ENCODE measurements at places on chromosomes 12 and 14.

GRCh38 chr14:96949594-96949993, 152.4 kb downstream of the VRK1 start:
- DNase-seq, result no peak

DNA sequence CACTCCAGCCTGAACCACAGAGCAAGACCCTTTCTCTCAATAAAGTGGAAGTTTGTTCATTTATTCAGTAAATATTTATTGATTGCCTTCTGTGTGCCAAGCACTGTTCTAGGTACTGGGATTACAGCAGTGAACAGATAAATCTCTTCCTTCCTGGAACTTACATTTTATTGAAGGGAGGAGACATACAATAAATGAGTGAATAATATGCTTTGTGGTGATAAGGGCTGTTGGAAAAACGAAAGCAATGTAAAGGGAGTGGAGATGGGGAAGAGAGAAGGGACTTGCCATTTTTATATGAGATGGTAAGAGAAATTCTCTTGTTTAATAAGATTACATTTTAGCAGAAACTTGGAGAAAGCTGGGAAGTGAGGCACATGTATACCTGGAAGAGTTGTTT, 1.6 kb downstream of the GSKIP start:
- DNase-seq, result no peak

- no peak for DNase-seq
Measured at GRCh38 chr12:39620659-39621658, 1.4 kb upstream of the ABCD2 start.

DNA sequence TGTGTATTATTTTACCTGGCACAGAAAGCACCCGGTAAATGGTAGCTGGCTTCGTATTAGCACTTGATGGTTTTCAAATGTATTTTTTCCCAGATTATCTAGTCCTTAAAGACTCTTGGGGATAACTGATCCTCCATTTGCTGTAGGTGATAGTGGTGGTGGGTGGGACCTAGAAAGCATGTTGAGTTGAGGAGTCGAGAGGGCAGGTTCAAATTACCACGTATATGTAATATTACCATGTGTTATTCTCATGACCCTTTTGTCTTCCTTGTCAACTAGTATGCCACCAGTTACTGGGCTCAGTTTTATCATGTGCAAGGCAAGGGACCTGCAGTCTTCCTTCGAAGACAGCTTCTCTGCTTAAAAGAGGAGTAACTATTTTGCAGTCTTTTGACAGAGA, 1.8 kb downstream of the GLRX5 start:
- no peak for DNase-seq

DNA sequence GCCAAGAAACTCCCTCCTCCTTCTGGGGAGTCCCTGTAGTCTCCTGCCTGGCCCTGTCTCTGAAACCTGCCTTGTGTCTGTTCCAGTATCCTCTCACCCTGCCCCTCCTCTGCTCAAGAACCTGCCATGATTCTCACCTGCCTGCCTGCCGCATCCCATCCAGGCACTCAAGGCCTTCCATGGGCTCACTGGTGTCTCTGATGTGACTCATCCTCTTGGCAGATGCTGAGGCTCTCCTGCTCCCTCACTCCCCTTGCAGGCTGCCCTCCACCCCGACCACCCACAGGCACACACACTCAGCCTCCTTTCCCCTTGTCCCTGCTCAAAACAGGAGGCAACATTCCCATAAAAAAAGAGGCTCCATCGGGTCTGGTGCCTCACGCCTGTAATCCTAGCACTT, 5.8 kb upstream of the BEGAIN start:
- DNase-seq, result no peak

DNA sequence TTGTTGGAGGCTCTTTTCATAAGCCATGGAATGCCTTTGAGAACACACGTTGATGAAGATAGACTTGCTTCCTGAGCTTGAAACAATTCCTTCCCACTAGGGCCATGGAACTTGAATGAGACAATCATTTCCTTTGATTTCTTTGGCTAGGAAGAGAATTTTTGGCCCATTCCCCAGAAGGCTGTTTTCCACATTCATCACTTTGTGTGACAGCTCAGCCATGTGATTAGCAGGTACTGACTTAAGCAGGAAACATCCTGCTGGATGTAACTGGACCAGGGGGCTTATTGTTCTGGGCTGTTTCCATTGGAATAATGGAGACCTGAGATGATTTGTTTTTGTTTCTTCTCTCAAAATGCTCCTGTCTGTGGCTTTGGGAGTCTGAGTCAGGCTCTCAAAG, 469.8 kb upstream of the SEL1L start:
- DNase-seq, result no peak

- no peak for DNase-seq
Measured at GRCh38 chr14:64801800-64802199, 77.9 kb downstream of the SPTB start.

GRCh38 chr14:32251530-32251929, 48.5 kb upstream of the RNU6-8 start:
- DNase-seq, result no peak

- no peak for DNase-seq
Measured at GRCh38 chr12:121800694-121801594, 2.9 kb upstream of the SETD1B start.

- DNase-seq, result no peak
Measured at GRCh38 chr12:19484738-19485137, 45.4 kb downstream of the AEBP2 start.

GRCh38 chr12:32455607-32456071, 56.3 kb downstream of the FGD4 start:
- no peak for DNase-seq

DNA sequence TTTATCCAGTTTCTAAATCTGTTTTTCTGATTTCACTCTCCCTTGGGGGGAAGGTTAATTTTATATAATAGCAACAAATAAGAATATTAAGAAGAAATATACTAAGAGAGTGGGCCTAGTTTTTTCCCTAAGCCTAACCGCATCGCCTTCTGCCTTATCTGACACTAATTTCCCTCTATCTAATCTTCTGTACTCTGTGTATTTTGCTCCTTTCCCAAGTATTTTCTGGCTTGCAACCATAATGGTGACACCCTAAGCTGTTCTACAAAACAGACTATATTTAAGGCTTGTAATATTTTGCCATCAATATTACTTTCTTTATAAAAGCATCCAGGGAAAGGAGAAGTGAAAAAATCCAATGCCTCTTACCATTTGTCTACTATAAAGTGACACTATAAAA, 1168.8 kb downstream of the GALC start:
- DNase-seq, result no peak

DNA sequence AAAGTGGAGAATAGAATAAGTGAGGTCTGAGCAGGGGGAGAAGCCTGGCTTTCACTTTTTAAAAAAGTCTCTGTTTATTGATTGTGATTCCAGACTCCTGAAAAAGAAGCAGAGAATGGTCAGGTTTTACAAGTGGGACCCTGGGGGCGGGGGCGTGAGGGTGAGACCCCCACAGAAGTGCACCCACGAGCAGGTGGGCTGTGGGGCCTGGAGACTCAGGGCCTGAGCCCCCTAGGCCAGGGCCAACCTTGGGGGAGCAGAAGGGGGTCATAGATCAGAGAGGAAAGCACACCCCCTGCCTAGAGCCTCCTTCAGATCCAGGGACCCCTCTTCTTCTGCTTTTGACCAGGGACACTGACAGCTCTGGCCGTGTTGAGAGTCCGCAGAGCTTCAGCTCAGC, 180.3 kb downstream of the ADGRD1 start:
- no peak for DNase-seq

GRCh38 chr14:83425138-83425537, 1891.5 kb upstream of the SEL1L start:
- DNase-seq, result no peak

- no peak for DNase-seq
Measured at GRCh38 chr12:50621399-50622300, 116.9 kb downstream of the DIP2B start.

DNA sequence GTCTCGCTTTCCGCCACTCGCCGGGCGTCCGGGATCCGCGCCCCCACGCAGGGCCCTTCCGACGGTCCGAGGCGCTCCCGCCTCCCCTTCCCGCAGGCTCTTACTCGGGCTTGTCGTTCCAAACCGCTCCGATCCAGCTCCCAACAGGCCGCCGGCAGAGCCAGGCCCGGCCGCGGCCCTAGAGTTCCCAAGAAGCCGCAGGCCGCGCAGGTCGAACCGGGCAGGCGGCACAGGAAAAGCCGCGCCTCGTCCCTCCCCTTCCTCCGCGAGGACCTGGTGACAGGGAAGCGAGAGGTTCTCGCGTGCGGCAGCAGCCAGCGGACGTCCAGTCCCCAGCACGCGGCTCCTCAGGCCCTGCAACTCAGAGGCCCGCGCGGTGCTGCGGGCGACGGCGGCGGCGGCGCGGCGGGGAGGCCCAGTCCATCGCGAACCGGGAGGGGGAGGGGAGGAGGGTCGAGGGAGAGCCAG, 272 bp downstream of the HECTD1 start:
- no peak for DNase-seq

DNA sequence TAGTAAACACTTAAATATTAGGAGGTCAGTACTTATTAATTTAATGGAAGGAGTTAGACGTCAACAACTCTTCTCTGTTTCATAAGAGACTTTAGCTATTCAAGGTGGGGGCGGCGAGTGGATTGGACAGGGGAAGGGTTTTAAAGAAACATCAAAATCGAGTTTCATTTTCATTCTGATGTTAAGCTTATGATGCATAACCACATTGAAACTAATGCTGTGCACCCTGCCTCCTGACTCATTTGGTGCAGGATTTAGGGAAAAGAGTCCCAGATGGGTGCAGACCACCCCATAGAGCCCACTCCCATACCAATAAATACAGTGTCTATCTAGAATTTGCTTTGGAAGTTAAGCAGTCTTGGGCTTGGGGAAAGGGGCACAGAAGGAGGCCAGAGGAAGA, 7.4 kb downstream of the ZBTB39 start:
- DNase-seq, result no peak

DNA sequence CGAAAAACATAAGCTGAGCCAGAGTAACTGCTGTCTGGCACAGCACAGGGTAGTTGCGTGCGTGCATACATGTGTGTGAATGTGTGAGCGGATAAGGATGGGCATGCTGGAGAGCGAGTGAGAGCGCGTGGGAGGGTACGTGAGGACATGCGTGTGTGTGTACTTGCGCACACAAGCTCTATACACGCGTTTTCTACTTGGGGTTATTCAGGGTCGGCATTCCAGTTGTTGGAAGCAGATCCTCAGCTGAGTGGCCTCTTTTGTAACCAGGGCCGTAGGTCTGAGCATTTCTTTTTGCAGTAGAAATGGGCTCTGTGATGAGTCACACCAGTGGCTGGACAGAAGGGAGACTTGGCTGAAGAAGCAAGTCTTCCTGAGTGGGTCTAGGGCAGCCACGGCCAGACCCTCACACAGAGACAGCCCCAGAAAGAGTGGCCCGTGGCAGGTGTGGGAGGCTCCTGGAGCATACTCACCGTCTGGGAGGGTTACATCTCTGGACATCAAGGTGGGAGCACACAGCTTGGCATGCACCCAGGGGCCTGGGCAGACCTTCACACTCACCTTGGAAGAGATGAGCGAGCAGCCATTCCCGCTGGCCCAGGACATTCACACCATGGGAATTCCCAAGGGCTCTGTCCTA, 78.0 kb downstream of the LRRC74A start:
- no peak for DNase-seq

DNA sequence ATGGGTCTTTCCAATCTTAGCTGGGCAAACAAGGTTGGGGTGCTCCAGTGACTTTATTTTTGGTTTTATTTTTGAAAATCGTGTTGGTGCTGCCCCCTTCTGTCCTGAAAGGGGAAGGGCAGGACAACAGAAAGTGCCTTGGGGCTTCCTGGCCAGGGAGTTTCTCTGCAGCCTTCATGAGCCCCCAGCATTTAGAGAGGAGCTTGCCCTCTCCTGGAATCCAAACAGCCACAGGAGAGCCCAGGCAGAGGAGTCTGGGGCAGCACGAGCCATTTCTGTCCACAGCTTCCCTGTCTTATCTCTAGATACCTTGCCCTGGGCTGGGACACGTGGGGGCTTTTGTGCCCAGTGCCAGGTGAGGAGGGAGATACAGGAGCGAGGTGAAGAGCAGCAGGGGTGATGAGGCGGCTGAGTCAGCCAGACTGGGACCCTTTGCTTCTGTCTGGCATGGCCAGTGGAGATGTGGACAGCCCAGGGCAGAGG, 4.4 kb upstream of the C1RL start:
- DNase-seq, result no peak

- DNase-seq, result no peak
Measured at GRCh38 chr12:82803201-82803600, 116.5 kb downstream of the TMTC2 start.

- DNase-seq, result no peak
Measured at GRCh38 chr12:123490089-123490488, 32.1 kb downstream of the SNRNP35 start.

DNA sequence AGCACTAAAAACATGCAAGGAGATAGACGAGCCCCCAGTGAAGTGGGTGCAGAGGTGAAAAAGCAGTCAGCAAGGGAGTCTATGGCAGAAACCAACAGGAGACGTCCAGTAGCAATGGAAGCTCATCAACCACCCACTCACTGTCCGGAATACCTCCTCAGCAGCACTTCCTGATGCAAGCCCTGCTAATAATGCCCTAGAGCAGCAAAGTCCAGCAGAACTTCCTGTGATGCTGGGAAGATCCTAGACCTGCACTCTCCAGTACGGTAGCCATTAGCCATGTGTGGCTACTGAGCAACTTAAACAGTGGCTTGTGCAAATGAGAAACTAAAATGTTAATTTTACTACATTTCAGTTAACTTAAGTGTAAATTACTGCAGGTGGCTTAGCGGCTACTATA, 11.0 kb downstream of the SERPINA9 start:
- no peak for DNase-seq

DNA sequence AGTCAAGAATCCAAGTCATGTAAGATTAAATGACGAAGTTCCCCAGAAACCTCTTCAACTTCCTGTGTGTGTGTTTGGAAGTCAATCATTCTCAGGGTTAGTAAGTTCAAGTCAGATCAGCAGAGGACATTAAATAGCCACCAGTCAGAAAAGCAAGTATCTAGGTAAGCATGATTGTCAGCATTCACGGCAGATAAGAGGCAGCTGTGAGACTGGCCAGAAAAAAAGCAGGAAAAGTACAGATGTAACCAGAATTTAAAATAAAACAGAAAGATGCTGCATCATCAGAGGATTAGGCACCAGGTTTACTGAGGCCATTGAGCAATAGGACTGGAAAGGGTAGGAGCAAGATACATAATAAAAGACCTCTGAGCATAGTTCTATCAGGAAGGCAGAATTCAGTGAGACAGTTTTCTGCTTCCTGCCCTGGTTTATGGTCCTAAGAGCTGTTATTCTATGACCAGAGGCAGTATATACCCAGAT, 606.9 kb downstream of the FSCB start:
- DNase-seq, result no peak

DNA sequence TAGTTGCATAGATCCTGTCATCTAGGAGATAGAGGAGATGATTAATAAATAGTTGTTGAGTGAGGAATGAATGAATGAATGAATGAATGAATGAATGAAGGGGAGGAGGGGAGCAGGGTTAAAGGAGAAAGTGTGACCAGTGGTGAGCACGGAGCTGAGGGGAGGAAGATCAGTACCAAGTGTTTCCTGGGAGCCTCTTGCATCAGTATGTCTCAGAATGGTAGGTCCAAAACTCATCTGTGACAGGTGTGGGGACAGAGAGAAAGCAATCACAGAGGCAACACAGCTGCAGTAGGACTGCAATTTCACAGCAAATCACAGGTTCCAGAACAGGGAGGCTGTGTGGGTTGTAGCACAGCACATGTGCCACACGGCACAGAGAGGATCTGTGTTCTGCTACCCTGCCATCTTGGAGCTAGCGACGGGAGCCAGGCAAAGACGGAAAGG, 14.5 kb upstream of the TNFRSF1A start:
- no peak for DNase-seq

GRCh38 chr12:77076886-77077285, 11.5 kb upstream of the E2F7 start:
- no peak for DNase-seq
